ENCODE measurements at places on chromosomes 2 and 18. TPM values are rescaled to one million over a fixed set of nuclear protein-coding genes. Genes with fewer than 3 reads are reported as not detected.

Gene DCDC2C
- total RNA-seq, result not detected

Gene WNT10A
- 0.08 TPM for total RNA-seq

Gene SPP2
- not detected for total RNA-seq

Gene HES6
- total RNA-seq, result 2.2 TPM

Gene TOGARAM2
- total RNA-seq, result not detected

Gene GPR45
- total RNA-seq, result not detected

Gene CCBE1
- total RNA-seq, result 34.5 TPM

Gene CFAP65
- not detected for total RNA-seq

Gene FZD7
- 30.3 TPM for total RNA-seq

Gene IL1RL1
- 108 TPM for total RNA-seq

Gene FAM228A
- total RNA-seq, result 0.08 TPM

Gene RNF125
- total RNA-seq, result 0.65 TPM

Gene RTKN
- 15.7 TPM for total RNA-seq

Gene MROH2A
- not detected for total RNA-seq

Gene SCTR
- total RNA-seq, result not detected

Gene RESP18
- total RNA-seq, result not detected

Gene BOLL
- 0.08 TPM for total RNA-seq

Gene RNU2-63P
- not detected for total RNA-seq

Gene TMEM163
- total RNA-seq, result 0.13 TPM

Gene ALPG
- not detected for total RNA-seq

Gene ALLC
- not detected for total RNA-seq

Gene SF3B6
- total RNA-seq, result 169 TPM

Gene PIEZO2
- 25.4 TPM for total RNA-seq

Gene SERPINB13
- not detected for total RNA-seq

Gene TEKT4
- total RNA-seq, result not detected

Gene CAPN14
- total RNA-seq, result not detected

Gene FOXD4L1
- total RNA-seq, result under 0.01 TPM

Gene ZSWIM2
- total RNA-seq, result not detected

Gene MYO3B
- not detected for total RNA-seq

Gene LHCGR
- not detected for total RNA-seq

Gene SFTPB
- total RNA-seq, result 1.9 TPM

Gene CYTIP
- total RNA-seq, result not detected

Gene EXOC6B
- total RNA-seq, result 14.3 TPM

Gene G6PC2
- total RNA-seq, result not detected

Gene SERPINB4
- 0.64 TPM for total RNA-seq

Gene RNF144A
- 6.0 TPM for total RNA-seq

Gene MALT1
- total RNA-seq, result 12.1 TPM

Data from epithelial cell of alveolus of lung (primary cell).